ENCODE measurements at places on chromosomes 12 and 14.
A peak's percentile ranks its signal among the peaks of the same experiment; 100 is the strongest.

- no peak for DNase-seq
These were observed 15.2 kb downstream of the PPFIBP1 start for GRCh38 chr12:27539191-27539631.

- DNase-seq: no peak
These were observed 53.5 kb downstream of the PIWIL1 start for GRCh38 chr12:130391186-130391585.

- no peak for DNase-seq
These were observed 20.7 kb upstream of the CREBL2 start for GRCh38 chr12:12590961-12591360.

DNA sequence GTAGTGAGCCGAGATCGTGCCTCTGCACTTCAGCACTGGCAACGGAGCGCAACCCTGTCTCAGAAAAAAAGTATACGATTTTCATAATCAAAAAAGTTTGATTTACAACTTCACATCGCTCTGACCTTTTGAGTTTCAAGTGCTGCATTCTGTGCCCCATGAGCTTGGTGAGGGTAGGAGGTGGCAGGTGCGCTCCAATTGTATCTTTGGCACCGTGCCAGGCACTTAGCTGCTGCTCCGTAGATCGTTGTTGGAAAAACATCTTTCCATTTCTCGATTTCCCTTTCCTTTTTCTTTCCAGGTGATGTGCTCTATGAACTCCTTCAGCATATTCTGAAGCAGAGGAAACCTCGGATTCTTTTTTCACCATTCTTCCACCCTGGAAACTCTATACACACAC lies 203.7 kb downstream of the ETV6 start:
- DNase-seq: no peak

DNA sequence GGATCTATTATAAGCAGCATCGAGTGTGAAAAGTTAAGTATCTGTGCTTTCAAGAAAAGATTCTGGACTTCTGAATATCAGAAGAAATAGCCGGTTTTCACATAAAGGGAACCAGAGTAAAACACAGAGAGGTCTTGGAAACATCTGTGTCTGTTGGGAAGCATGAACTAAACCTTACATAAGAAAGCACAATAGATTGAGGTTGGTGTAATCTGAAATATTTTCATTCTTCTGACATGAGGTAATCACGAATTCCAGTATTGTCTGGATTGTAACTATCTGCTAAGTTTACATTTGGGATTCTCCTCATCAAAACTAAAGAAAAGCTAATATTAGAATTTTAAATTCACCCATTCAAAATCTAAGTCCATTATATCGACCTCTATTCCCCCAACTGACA lies 161.3 kb downstream of the CPNE8 start:
- DNase-seq: no peak

DNA sequence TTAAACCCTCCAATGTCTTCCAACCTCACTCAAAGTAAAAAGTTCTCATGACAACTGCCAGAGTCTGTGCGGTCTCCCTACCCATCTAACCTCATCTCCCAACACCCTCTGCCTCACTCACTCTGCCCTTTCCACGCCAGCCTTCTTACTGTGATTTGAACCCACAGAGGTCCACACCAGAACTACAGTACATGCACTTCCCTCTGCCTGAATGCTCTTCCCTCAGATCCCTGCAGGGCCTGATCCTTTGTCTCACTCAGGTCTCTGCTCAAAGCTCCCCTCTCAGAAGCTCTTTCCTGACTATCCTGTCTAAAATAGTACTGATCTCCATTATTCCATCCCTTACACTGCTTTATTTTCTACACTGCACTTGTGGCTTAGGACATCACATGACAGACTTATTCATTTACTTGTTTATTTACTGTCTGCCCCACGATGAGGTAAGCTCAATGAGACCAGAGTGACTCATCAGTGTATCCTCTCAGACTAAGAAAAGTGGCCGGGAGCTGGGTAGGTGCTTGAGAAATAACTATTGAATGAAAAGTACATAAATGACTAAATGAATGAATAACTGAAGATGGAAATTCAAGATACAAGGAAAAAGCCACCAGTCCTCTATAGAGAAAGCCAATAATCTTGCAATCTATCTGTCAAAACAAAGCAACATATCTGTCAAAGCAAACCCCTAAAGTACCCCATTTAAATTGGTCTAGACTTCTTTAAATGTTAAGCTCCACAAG lies 17.1 kb downstream of the POMT2 start:
- DNase-seq: peak; percentile 87

- no peak for DNase-seq
These were observed 20.8 kb upstream of the CD27 start for GRCh38 chr12:6424008-6424347.

DNA sequence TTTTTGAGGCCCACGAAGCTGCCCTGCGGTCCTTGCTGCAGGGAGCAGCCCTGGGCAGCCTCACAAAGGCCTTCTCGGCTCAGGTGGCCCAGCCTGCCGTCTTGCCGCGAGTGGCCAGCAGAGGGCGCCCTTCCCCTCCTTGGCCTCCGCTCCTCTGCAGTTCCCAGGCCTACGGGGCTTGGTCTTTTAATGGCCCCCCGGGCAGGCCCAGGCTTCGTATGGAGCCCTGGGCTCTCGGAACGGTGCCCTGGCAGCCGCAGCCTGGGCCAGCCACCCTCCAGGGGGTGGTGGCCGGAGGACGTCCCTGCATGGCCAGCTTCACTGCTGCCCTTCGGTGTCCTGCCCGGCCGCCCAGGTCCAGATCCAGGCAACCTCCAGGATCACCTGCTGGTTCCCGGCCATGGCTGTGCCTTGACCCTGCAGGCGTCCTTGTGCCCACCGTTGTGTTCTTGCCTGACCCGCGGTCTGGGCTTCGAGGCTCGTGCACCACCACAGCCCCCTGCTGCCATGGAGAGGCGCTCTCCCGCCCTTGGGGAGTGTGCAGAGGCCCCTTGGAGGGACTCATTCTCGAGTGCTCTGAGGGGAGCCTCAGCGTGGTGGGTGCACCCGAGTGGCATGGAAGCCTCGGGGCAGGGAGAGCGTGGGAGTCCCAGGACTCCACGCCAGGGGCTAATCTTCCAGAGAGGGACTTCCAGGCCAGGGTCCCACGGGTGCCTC lies 9.4 kb downstream of the ASPG start:
- DNase-seq: no peak

GRCh38 chr12:87217491-87217890 lies 811.7 kb downstream of the C12orf50 start:
- no peak for DNase-seq

DNA sequence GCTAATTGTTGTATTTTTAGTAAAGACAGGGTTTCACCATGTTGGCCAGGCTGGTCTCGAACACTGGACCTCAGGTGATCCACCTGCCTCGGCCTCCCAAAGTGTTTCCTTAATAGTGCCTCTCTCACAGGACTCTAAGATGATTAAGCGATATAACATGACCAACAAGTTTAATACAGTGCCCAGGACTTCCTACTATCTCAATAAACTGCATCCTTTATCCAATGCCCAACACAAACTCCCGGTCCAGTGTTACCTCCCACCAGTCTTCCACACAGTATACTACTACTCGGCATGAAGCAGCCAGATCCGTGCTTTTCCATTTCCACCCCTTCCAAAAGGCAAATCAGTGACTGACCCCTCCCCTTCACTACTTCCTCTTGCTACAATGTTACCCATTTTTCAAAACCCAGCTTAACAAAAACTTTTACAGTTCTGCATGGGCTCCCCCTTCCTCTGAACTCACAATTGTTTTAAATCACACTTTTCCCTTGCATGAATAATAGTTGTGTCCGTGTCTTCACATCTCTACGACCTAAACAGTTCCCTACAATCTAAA lies 900 bp downstream of the NOP2 start:
- no peak for DNase-seq

GRCh38 chr14:69644814-69645213 lies 33.4 kb downstream of the SUSD6 start:
- no peak for DNase-seq

DNA sequence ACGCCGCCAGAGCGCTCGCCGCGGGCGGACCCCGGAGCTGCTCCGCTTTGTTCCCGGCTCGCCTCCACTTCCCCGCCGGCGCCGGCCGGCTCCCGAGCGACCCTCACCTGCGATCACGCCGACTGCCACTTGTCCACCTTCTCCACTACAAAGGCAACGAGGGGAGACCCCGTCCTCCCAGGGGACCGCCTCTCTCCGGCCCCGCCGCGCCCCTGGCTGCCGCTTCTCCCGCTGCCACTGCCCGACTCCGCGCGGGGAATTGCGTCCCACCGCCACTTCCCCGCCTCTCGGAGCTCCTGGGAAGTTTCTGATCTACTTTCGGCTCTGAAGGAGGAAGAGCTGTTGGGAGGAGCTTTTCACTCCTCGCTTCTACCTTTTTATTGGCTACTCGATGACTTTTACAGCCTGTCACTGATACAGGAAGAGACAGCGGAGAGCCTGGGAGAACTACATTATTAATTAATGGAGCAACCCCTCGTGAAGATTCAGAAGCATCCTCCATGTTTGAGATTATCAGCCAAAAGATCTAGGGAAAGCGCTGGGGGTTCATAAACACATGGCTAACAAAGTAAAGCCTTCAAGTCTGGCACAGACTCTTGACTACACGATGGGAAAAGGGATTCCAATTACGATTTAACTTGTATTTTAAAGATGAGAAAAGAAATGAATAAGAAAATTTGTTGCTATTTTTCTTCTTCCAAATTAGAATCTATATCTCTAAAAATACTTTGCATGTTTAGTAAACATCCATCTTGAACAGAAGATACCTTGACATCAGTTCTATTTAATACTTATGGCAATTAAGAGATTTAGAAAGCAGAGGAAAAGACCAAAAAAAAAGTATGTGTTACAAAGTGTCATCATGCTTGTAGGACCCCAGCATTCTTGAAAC lies at the start of gene BAZ1A:
BAZ1A (minus strand) TSS at position 330 of the 892 bp plus-strand sequence. CDS start 756 bp downstream, outside the sequence.
- peak; percentile 70 for DNase-seq

DNA sequence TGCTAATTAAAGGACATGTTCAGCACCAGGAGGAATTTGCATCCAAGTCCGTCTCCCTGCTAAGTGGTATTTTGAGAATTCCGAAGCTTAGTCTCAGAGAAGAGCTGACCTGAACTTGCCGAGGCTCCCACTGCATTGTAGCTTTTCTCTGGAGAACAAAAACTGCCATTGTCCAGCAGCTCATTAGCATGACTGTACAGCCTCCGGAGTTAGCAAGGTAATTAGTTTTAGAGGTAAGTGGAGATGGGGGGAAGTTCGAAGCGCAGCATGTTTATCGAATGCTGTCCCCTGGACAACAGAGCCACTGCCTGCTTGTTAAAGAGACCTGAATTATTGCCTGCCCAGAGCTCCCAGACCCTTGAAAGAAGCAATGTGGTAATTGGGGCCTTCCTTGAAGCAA lies 160.3 kb upstream of the PELI2 start:
- no peak for DNase-seq

GRCh38 chr12:530308-530707 lies 70.6 kb downstream of the B4GALNT3 start:
- DNase-seq: no peak

DNA sequence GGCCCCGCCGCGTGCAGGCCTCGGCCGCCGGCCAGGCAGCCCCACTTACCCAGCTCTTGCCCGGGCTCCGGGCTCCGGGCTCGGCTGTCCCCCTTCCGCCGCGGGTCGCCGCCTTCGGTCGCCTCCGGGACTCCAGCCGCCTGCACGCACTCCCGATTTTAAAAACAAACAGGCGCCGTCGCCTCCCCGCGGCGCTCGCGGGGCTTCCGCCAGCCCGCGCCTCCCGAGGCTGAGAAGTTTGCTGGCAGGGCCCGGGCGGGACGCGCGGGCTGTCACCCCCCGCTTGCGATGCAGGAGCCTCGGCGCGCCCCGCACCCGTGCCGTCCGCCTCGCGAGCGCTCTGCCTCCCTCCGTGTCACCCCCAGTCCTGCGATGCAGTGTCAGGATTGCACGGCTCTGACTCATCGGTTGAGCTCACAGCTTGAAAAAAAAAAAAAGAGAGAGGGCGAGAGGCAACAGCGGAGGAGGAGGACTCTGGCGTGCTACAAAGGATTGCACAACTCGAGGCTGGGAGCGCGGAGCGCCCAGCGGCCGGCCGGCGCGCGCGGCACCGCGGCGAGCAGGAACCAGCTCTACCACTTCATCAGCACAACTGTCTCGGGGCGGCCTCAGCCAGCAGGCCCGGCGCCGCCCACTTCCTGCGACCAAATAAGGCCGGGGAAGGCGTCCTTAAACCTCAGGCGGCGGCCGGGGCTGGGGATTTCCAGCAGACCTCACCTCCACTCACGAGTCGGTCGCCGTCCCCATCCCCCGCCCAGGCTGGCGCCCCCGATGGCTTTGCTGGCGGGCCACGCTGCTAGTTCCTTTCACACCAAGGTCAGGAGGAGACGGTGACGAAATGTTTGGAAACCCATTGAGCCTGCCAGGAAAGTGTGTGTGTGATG lies 45.8 kb upstream of the PNMA1 start:
- peak; percentile 95 for DNase-seq

All from astrocyte of the cerebellum (primary cell).